Anterior cingulate cortex (tissue), 58 donors: ENCODE measurements at places on chromosomes 7 and 10.

GRCh38 chr7:12796397-12797127, 109.1 kb downstream of the ARL4A start:
- DNase-seq = no peak

DNA sequence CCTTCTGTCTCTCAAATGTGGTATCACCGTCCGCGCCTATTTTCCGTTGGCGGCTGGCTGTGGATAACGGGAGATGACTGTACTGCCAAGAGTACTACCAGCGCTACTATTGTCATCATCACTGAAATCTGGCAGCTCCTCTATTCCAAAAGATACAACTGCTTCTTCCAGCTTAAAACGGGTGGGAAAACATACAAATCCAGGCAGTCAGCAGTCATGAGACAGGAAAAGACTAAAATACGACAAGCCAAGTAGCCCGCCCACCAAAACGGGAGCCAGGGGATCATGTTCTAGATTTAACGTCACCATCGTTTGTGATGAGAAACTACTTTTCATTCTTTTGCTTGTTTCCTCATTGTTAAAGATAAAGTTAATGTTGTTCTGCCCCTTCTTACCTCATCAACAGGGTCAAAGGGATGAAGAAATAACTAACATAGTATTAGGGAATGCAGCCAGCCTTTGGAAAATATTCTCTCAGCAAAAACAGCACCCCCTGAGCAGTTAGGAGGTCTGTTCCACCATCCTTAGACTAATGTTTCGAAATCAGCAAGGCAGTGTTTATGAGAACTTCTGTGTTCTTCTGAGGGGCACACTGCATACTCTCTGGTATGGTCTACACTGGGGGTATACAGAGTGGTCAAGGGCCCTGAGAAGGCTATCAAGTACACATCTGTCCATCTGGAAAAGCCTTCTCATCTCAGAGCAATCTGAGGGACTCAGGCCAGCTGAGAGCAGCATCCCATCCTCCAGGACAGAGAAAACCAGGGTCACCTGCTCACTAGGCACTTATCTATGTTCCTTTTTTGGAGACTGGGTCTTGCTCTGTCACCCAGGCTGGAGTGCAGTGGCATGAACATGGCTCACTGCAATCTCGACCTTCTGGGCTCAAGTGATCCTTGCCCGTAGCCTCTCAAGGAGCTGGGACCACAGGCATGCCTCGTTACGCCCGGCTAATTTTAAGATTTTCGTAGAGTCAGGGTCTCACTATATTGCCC, 47.5 kb downstream of the GNA12 start:
- DNase-seq = peak; percentile 53

DNA sequence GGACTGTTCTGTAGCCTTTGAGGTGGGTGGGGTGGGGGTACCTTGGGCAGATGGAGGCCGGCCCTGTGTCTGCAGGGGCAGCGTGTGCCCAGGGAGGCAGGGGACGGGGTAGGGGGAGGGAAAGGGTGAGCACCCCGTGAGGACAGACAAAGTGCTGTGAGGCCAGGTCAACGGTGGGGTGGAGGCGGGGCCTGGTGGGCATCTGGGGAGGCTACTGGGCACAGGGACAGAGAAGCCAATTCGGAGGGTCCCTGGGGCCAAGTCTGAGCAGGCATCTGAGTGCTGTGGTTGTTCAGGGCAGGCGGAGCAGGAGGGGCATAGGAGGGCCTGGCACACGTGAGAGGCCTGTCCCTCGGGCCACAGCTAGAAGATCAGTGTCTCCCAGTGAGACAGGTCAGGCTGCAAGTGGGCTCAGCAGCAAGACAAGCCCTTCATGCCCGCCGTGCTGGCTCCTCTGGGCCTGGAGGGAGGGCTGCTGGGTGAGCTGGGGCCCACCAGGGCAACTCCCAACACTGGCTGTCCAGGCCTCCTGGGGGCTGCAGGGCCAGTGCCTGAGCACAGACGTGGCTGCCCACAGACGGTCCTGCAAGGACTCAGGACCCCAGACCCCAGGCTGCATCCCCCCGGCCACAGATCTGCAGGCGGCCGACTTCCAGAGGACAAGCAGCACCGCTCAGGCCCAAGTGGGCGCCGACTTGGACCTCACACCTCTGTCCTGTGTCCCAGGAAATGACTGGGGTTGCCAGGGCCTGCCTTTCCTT, 26.4 kb upstream of the KNDC1 start:
- DNase-seq = no peak

DNA sequence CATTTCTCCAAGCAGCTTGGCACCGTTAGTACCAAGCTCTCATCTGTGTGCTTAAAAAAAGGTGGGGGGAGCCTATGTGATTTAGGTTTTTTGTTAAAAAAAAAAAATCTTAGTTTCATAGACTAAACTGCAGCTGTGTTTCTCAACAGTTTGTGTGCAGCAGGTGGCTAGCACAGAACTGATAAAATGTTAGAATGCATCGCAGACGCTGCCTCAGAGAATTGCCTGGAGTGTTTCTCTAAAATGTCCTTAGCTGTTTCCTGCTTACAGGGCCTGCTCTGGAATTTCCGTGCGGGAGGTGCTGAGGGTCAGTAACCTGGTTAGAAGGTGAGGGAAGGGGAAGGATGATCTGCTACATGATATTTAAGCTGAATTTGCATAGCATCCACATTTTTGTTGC, 268.9 kb downstream of the PLXDC2 start:
- no peak for DNase-seq

DNA sequence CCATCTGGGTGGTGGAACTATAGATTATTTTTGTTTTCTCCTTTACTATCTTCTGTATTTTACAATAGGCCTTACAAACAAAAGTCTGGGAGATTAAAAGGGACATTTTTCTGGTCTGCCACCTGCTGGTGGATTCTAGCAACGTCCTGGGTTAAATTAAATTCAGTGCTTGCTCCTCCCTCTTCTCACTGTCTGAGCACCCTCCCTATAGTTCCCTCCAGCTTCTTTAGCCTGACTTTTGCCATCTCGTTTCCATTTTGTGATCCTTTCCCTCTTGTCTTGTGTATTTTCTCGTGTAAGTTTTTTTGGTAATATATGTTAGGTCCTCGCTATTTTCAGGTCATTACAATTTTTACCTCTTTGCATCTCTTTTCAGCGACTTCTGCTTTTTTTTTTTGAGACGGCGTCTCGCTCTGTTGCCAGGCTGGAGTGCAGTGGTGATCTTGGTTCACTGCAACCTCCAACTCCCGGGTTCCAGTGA, 16.1 kb downstream of the ANKRD16 start:
- peak; percentile 58 for DNase-seq

- no peak for DNase-seq
These were observed 158.6 kb downstream of the INHBA start for GRCh38 chr7:41544241-41544640.

GRCh38 chr7:117068511-117069145, 115.3 kb downstream of the ST7 start:
- DNase-seq = no peak

GRCh38 chr7:95609277-95609971, 13.1 kb upstream of the PDK4 start:
- no peak for DNase-seq
